Right atrium auricular region (tissue), 2 donors: ENCODE measurements at places on chromosomes 5 and 9. TPM values are rescaled to one million over a fixed set of nuclear protein-coding genes. Genes with fewer than 3 reads are reported as not detected.

The LCN12 gene
- total RNA-seq, result 10.8 TPM

The TOPORS gene
- 11.0 TPM for total RNA-seq

The C1QTNF3 gene
- total RNA-seq, result 2.0 TPM

The LECT2 gene
- not detected for total RNA-seq

The RNF208 gene
- 5.9 TPM for total RNA-seq

The SPATA31C1 gene
- not detected for total RNA-seq

The LRSAM1 gene
- total RNA-seq, result 12.0 TPM

DNA sequence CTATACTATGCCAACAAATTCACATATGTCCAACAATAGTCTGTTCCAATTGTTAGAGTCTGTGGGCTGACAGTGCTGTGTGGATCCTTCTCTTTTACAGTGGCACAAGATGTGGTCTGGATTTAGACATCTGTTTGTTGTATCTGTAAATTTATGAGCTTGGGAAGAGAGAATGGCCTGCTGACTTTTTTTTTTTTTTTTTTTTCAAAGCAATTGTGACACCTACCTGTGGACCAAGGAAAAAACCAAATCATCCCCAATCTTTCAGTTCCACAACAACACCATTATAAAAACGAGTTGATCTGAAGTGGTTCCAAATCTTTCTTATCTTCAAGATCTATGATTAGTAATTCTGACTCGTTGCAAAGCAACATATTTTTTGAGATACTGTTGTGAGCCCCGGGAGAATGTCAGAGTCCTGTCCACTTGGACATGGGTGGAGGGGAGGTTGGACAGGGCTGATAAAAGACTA lies 4.9 kb downstream of the IRX2 start:
- DNase-seq, result no peak

DNA sequence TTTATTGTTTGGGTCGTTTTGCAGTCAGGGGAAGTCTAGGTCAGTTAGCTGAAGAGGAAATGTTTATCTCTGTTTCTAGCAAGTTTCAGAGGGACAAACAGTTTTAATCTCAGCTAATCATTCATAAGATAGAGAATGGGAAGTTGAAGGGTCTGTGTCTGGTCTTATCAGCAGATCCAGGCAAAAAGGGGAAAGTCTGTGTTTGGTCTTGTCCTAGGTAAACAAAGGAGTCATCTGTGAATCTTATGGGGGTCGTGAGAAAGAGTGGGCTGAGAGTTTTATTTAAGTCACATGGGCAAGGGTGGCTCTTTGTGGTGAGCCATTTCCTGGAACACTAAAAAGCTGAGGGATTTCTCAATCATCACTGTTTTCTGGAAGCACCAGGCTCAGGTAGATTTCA lies 5.6 kb upstream of the SNCAIP start:
- DNase-seq, result no peak

DNA sequence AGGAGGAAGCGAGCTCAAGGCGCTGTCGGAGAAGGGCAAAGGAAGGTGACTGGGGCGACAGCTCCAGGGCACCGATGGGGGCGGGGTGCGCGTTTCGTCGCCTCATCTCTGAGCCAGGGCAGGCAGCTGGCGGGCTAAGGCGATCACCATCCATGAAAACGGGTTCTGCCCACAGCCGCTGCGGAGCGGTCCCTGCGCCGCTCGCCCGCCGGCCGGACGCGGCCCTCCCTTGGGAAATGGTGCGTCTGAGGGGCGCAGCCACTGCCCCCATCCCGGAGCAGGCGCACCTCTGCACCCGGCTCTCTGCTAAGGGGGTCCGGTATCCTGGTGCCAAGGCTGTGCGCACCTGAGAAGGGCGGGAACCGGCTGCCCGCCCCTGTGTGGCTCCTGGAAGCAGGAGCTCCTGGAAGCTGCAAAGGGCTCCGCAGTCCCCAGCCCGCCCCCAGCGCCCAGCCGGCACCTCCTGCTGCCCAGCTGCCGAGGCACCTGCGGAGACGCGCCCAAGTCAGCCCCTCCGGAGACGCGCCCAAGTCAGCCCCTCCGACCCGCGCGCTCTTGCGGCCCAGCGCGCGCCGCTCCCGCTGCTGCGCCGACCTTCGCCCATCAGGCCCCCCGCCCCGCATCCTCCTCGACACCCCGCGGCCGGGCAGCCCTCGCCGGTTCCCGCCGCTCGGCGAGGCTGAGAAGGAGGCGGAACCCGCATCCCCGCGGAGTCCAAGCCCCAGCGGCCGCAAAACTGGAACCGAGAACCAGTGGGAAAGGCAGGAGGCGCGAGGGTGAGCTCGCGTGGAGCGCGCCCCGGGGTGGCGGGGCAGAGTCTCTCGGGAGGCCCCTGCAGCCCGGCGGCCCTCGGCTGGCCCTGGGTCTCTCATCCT lies 757 bp downstream of the ANKRD34B start:
- peak; percentile 16 for DNase-seq

- no peak for DNase-seq
Observed at GRCh38 chr5:95975703-95976102, 14.1 kb upstream of the ELL2 start.

DNA sequence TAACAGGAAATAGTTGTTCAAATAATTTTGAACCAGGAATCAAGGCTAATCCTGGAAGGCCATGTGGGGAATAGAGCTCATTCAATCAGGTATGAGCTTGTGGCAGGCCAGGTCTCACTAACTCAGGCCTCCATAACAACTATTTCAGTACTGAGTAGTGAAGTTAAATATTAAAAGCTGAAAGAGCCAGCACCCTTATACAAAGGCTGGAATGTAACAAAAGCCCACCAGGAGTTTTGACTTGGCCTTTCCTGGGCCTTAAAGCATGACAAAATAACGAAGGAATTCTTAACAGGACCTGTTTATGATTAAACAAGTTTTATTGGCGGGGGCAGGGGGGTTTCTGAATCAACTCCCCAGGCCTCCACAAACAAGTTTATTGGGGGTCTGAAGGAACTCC lies 1146.7 kb downstream of the CDH9 start:
- no peak for DNase-seq

DNA sequence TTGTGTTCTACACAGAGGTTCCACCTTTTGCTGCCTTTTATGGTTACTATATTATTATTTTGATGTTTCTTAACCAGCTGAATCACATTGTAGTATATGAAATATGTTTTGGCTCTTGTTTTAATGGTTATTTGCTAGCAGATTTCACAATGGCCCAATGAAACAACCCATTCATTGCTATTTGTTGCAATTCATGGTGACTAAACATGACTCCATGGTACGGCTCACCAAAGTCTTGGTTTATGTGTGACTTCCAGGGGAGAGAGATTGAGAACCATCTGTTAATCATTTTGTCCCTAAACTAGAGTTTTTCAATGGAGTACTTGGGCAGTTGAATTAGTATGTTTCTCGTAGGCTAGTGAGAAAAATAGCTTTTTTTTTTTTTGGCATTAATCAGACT lies 108.4 kb downstream of the GHR start:
- DNase-seq, result no peak

GRCh38 chr9:129006328-129007034 lies 21.6 kb downstream of the SH3GLB2 start:
- DNase-seq, result peak; percentile 71

DNA sequence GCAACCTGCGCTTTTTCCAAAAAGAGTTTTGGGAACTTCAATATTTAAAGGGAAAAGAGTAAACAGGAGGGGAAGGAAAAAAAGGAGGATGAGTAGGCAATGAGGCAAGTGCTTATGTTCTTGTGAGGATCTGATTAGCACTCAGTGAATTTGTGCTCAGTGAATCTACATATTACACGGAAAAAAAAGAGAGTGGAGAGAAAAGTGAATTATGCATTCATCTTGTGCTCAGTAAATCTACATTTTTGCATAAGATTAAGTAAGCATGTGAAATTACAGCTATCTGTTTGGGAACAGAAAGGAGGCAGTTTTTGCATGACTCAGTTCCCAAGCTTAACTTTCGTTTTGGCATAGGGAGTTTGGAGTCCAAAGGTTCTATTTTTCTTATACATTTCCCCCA lies 170.1 kb downstream of the CDH10 start:
- no peak for DNase-seq

DNA sequence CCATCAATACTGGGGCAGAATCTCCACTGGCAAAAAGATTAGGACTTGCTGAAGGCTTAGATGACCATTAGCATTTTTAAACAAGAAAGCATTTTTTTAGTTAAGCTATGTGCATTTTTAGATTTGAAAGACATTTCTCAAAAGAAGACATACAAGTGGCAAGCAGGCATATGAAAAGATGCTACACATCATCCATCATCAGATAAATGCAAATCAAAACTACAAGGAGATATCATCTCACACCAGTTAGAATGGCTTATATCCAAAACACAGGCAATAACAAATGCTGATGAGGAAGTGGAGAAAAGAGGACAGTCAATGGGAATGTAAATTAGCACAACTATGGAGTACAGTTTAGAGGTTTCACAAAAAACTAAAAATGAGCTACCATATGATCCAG lies 195.6 kb upstream of the TNC start:
- no peak for DNase-seq

- DNase-seq, result no peak
Observed at GRCh38 chr9:129542741-129543140, 78.2 kb downstream of the C9orf50 start.

- no peak for DNase-seq
Observed at GRCh38 chr9:132238992-132239391, 77.1 kb downstream of the NTNG2 start.

DNA sequence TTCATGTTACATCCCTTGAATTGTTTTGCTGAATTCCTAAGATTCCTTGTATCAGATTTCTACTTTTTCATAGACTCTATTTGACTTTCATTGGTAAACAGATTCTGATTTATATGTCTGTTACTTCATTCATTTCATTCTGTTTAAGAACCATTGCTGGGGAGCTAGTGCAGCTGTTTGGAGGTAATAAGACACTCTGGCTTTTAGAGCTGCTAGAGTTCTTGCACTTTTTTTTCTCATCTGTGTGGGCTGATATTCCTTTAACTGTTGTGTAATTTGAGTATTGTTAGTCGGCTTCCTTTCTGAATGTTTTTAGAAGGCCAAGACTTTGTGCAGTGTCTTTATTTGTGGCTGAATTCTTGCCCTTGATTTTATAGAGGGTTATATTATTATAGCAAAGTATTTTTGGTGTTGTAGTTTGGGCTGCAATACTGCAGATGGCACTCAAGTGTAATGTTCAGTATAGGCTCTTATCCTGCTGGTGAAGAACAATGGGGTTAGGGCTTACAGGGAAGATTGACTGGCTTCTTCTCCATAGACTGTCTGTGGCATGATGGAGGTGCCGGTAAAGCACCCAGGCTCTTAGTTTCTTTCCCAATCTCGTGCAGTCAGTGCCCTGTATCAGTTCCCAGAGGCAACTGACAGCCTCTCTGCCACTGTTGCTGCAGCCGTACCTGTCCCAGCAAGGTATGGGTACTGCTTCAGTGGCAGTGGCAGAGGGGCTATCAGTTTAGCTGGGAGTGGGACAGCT lies 162.2 kb downstream of the OXCT1 start:
- no peak for DNase-seq

- DNase-seq, result no peak
Observed at GRCh38 chr5:97355775-97356174, 172.7 kb upstream of the RIOK2 start.

DNA sequence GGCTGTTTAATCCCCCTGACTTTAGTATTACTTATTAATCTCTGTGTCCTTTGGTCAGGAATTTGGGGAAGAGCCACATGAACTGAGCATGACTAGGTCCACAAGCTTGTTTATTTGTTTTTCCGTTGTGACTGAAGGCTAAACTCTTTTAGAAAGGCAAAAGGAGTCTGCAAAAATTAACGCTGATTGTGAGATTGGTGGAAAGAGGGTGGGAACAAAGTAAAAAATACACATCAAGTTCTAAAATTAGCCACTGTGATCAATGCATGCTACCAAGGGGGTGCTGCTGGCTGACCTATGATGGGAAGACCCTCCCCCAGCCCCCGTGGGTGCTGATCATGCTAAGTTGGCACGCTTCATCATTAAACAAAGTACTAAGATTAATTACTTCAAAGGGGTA lies 356.8 kb downstream of the ADGRV1 start:
- no peak for DNase-seq

DNA sequence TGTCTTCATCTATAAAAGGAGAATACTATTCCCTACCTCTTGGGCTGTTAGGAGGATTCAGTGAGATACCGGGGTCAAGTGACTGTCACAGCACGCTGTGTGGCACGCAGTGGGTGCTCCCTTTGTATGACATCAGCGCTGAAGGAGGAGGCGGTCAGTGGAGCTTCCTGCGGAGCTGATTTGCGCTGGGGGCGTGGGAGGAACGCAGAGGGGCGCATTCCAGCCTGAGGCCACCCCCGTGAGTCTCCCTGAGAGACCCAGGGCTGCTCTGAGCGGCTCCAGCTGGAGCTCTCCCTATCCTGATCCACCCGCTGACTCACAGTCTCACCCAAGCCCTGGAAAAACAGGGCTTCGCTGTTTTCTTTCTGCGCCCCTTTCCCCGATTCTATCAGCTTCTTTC lies 24.3 kb upstream of the NEURL1B start:
- DNase-seq, result peak; percentile 76

DNA sequence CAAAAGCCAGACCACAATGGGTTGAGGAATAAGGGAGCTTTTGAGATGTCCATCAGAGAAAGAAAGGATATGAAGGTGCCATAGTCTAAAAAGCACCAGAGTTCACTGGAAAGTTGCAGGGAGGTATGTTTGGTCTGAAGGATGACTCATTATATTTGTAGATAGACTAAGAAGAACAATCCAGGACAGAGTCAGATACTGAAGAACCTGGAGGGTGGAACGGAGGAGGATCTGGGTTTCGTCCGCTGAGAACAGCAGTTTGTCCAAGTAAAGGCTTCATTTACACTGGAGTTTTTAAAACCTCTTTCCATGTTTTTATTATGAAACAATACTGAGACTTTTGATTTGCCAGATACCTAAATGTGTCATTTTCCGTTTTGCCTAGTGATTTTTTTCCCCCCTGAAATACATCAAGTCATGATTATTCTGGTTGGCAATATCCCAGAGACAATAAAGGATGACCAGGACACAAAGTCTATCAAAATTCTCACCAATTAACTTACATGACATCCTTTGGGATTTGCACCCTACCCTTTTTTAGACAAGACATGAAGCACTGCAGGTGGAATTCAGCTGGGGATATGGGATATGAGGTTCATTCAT lies 219.9 kb downstream of the MLLT3 start:
- DNase-seq, result no peak

GRCh38 chr5:149401051-149401450 lies 22.0 kb upstream of the IL17B start:
- DNase-seq, result no peak

DNA sequence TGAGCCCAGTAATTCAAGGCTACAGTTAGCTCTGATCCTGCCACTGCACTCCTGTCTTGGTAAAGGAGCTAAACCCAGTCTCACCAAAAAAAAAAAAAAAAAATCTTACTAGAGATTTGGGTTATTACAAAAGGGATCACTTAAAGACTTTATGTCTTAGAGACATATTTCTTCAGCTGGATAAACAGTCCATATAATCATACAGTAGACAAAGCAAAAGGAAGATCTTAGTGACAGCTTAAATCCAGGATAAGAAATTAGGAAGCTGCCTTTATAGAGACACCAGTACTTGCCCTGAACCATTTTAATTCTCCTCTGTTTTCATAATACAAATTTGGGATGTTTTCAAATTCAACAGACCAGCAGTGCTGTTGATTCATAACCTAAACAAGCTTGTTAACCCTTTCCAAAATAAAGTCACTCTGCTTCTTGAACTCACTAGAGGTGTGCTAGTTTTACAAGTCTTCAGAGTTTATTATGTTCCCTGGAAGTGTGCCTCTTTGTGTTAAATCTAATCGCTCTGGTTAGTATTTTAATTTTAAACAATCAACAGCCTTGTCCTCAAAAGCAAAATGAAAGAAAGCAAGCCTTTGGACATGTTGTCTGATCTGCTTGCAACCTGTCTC lies 255.5 kb downstream of the ARRDC3 start:
- no peak for DNase-seq

GRCh38 chr9:128898845-128899565 lies 17.1 kb downstream of the LRRC8A start:
- DNase-seq, result no peak

GRCh38 chr5:143434261-143435209 lies 31.0 kb upstream of the NR3C1 start:
- no peak for DNase-seq
